ENCODE measurements at places on chromosomes 2 and 18. TPM values are rescaled to one million over a fixed set of nuclear protein-coding genes. Genes with fewer than 3 reads are reported as not detected.
A peak's percentile ranks its signal among the peaks of the same experiment; 100 is the strongest.

The WNT6 gene
- not detected for polyA plus RNA-seq

The RBM44 gene
- polyA plus RNA-seq = not detected

The TMEM200C gene
- not detected for polyA plus RNA-seq

- DNase-seq = no peak
These were observed 90.1 kb upstream of the TGFA start for GRCh38 chr2:70643715-70644114.

The MPP4 gene
- not detected for polyA plus RNA-seq

The UBE2E3 gene
- 24.6 TPM for polyA plus RNA-seq

The GPR39 gene
- not detected for polyA plus RNA-seq

DNA sequence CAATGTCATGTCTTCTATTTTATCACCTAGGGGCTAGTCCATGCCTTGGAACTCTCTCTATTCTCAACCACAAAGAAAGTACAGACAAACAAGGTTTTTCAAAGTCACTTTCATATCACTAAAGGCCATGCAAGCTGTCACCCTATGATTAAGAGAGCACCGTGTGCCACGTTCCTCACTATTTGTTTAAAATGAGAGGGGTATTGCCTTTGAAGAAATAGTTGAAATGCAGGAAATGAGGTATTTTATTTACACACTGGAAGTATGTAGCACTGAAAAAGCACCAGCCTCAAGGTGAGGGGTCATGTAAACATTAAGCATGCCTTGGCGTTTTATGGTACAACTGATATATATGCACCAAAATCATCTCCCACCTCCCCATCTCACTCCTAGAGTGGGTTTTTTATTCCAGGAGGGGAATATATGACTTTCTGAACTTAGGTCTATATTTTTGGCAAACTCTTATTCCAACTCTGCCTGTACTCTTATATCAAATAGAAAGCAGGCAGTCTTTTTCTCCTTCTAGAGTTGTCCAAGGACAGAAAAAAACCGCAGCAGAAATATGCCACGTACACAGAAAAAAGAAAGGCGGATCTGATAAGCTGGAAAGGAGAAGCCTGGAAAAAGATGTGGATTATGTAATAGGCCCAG lies 53.5 kb downstream of the VSNL1 start:
- no peak for DNase-seq

DNA sequence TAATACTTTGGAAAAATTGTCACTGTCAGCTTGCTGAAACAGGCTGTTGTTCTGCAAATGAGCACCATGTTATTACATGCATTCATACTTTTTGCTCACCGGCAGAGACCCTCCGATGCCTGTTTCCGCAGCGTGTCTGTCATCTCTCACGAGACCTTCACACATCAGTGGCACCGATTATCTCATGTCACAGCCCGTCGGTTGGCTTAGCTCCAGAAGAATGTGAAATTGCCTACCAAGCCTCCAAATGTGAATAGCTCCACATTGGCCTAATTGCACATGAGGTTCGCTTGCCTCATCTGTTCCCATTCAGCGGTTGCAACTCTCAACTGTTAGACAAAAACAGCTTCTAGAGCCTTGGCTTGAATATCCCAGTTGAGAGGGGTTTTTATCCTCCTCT lies 233.0 kb downstream of the ACTR3 start:
- DNase-seq = no peak

DNA sequence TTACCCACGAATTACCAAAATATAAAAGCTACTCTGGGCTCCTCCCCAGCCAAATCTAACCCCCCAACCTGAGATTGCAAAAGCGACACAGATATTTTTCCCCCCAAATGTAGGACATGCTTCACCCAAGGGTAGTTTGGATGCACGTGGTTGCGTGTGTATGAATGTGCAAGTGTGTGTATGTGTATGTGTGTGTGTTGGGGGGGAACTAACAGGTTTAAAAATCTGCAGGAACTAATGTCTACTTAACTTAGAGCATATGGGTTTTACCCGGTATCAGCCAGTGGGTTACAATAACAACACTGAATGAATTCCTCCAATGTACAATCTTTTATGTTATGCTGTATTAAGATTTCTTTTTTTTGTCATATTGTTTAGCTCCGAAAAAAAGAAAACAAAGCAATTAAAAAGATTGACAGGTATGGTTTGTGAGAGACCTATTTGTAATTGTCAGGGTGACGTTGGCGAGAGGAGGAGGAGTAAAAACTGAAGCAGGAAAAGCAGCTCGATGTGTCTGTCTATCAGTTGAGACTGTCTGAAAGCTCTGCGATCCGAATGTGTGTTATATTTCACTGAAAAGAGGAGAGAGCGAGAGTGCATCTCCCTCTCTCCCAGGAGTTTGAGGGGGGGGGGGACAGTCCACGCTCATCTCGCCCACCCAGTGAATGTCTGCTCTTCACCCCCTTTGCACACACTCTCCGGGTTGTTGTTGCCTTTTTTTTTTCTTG lies at the start of gene TSHZ1:
Gene TSHZ1, plus strand, starts transcription at position 524 of the 728 bp plus-strand sequence. CDS start 1,080 bp downstream, outside the sequence.
- peak; percentile 59 for DNase-seq

DNA sequence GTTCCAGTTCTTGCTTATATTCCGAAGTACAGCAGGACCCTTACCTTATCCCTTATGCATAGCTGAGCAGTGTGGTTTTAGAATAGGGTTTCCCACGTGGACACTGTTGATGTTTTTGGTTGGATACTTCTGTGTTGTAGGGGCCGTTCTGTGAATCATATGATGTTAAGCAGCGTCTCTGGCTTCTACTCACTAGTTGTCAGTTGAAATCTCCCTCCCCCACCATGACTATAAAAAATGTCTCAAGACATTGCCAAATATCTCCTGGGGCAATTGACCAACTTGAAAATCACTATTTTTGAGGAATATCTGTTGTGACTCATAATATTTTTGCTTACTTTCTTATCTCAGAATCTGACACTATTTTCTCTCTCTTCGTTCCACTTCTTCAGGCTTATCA lies 713.7 kb downstream of the TSN start:
- no peak for DNase-seq

The VIL1 gene
- 0.09 TPM for polyA plus RNA-seq

GRCh38 chr18:21980744-21981143 lies 188.6 kb upstream of the GATA6 start:
- no peak for DNase-seq

The HOXD9 gene
- polyA plus RNA-seq = not detected

The DLGAP1 gene
- 0.68 TPM for polyA plus RNA-seq

The SERPINB5 gene
- not detected for polyA plus RNA-seq

GRCh38 chr18:2570772-2571199 lies 519 bp downstream of the METTL4 start:
- peak; percentile 75 for DNase-seq

The BOK gene
- not detected for polyA plus RNA-seq

DNA sequence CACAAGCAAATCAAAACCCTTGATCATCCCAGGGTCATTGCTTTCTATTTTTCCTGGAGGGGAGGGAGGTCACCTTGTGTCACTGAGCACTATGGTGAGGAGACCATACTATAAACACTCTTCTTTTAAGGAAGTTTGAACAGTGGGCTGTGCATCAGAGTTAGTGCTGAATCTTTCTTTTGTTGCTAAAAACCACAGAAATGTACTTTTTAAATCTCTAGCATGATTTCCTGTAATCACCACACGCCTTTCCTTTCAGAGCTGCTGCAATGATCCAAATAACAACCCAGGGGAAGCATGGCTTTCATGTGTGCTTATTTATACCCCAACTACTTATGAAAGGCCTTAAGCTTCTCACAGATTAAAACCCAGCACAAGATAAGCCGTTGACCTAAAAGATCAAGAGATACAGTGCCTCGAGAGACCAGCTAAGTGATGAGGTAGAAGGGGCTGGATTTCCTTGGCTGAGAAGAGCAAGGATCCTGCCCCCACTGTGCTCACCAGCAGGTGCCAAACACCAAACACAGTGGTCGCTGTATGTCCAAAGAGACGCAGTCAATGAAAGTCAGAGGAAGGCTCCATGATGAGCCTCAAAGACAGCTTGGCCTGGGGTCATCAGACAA lies 34.7 kb downstream of the TRABD2A start:
- peak; percentile 25 for DNase-seq

GRCh38 chr2:39217192-39217550 lies 26.6 kb downstream of the CDKL4 start:
- no peak for DNase-seq

The UGT1A3 gene
- not detected for polyA plus RNA-seq

DNA sequence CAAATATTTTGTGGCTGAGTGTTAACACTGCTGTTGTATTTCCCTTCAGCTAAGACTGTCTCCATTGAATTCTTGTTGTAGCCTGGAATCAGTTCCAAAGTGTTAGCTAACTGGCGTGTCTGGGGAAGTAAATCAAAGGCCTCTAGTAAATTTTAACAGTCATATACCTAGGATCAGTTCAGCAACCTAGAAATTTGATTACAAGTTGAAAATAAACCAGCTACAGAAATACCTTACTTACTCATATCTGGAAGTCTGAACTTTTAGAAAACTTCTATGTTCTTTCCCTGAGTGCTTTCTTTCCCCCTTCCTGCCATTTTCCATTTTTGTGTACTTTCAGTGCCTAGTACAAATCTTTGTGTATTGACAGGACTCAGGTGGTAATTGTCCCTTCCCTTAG lies 396.7 kb upstream of the DCC start:
- no peak for DNase-seq

DNA sequence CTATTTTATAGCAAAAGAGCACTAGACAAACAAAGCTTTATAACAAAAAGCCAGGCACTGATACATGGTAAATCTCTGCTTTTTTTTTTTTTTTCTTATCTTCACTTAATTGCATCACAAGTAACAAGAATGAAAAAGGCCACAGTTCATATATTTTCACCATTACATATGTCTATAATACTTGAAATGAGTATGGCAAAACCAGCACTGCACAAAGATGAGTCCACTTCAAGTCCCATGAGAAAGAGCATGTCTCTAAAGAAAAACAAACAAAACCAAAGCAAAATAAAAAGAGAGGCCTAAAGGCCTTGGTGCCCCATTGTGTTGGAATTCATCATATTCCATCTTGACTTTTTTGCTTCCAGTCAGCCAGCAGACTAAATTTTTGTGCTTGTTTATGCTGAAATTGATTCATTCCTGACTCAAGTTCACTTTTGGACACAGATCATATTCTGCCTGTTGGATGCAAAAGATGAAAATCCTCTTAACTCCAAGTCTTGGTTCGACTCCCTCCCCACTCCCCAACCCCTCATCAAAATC lies 264.9 kb upstream of the CCDC68 start:
- no peak for DNase-seq

The SP140L gene
- polyA plus RNA-seq = 14.3 TPM

- no peak for DNase-seq
These were observed 660.6 kb downstream of the RNF144A start for GRCh38 chr2:7577769-7578168.

- no peak for DNase-seq
These were observed 27.3 kb downstream of the DGKD start for GRCh38 chr2:233381638-233381995.

DNA sequence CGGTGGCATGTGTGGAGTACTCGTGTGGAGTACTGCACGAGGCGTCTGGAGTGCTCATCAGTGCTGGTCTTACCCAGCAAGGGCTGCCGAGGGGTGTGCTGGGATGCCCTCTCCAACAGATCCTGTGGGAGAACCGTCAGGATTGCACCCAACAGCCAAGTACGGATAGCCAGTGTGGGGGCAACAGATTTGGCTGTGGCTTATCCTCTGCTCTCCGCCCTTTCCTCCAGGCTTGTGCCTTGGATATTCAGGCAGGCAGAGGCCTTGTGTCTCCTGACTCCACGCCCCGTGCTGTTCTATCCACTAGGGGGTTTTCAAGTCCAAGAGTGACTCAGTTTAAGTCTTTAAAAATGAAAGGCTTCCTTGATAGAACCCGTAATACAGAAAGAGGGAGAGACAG lies 321.0 kb upstream of the HS6ST1 start:
- DNase-seq = no peak

The PDE1A gene
- not detected for polyA plus RNA-seq

- no peak for DNase-seq
These were observed 250.2 kb downstream of the OTX1 start for GRCh38 chr2:63300835-63301234.
